ENCODE measurements at places on chromosomes 2 and 18.

DNA sequence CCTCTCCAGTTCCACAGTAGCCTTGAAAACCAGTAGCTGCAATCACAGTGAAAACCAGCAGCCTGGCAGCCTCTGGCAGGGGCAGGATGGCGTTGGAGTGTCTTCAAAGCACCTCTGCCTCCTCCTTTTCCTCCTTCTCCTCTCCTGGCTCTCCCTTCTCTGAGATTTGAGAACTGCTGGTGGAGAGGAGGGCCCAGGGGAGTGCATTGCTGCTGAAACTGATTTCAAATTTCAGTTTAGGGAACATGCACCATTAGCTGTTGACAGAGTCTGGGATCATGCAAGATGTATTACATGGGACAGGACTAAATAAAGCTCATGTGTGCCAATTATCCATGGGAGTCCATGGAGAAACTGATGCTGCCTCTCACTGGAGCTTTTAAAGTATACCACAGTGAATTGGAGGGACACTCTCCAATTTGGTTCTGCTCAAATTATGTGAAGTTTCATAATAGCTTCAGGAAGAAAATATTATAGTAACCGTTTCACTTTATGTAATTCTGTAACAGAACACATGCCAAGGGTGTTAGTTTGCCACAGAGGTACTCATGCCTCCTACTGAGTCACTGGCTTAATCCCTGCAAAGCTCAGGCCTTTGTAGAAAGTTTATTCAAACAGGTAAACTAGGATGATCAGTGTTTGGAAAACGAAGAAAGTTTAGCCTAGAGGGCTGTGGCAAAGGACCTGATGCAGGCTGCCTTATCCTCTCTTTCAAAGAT, 146.1 kb downstream of the PRPF40A start:
- DNase-seq, result no peak

DNA sequence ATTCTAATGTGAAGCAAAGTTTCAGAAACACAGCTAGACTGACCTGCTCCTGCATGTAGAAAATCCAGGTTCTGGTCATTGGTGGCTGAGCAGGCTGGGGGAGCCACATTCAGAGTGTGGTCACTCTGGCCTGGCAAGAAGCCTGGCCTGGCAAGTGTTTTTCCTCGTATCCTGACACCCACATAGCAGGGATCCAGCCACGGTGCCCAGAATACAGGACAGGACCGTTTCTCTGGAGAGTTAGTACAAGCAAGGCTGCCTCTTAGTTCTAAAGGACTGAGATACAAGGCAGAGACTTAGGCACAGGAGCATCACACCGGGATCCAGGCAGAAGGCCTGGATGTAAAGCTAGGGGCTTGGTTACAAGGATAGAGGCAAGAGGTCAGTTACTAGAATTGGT, 4.8 kb upstream of the LAMA1 start:
- no peak for DNase-seq

- DNase-seq, result no peak
These were observed 184.6 kb upstream of the BOD1L2 start for GRCh38 chr18:56962322-56962721.

- no peak for DNase-seq
These were observed 28.3 kb upstream of the EPHA4 start for GRCh38 chr2:221600388-221600787.

- DNase-seq, result no peak
These were observed 117.8 kb downstream of the ALK start for GRCh38 chr2:29803537-29803936.

- no peak for DNase-seq
These were observed 12.7 kb upstream of the DDX18 start for GRCh38 chr2:117801826-117802225.

DNA sequence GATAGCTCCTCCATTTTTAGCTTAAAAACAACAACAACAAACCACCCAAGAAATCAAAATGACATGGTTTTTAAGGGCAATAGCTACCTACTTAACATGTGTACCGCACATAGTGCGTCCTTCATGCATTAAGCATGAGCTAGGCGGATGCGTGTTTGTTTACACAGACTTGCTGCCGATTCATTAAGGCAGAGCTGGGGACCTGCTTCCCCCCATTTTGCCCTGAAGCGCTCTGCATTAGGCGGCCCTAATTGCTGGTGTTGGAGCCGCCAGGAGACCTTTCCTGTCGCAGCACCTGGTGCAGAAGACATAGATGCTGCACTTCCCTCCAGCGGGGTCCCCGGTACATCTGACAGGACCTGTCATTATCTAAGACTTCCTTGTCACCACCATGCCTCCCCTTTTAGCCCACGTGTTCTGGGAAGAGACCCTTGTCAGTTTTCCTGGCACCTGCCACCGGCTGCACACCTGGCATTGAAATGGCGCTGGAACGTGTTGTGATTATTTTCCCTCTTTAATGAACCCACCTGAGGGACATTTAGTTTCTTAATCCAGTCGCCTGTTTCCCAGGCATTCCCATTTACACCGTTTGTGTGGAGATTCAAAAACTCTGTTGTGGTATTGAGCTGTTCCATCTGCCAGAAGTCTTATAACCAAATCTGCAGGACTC, 261.1 kb upstream of the RAB12 start:
- no peak for DNase-seq

DNA sequence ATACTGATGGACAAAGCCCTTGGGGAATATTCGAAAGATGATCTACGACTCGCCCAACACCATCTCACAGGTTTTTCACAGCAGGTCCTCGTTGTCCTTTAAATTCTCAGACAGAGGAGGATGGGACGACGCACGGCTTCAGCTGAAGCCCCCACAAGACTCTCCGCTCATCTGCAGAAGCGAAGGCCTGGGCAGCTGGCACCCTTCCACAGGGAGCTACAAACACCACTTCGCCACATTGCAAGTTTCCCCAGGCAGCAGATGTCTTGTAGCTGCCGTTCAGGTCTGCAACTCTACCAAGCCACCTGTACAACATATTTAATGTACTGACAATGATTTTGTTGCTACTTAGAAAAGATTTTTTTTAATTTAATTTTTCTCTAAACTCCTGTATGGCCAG, 642.9 kb downstream of the ZEB2 start:
- no peak for DNase-seq

GRCh38 chr2:29242621-29243375, 127.6 kb downstream of the CLIP4 start:
- no peak for DNase-seq

GRCh38 chr18:79763407-79763806, 34.3 kb upstream of the KCNG2 start:
- DNase-seq, result no peak

DNA sequence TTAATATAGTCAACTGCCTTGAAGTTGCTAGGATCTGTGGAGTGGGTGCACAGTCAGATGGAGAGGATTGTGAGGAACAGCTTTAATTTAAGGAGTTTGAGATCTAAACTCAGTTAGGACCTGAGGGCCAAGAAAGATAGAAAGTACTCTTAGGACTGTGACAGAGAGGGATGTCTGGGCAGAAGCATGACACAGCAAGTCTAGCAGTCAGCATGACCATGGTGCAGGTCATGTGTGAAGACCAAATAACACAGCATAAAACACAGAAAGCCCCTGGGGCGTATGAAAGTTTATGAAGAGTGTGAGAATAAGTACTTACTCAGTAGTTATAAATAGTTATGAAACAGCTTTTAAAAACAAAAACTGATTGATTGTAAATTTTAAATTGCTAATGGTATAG, 107.2 kb downstream of the GALNT1 start:
- DNase-seq, result no peak

DNA sequence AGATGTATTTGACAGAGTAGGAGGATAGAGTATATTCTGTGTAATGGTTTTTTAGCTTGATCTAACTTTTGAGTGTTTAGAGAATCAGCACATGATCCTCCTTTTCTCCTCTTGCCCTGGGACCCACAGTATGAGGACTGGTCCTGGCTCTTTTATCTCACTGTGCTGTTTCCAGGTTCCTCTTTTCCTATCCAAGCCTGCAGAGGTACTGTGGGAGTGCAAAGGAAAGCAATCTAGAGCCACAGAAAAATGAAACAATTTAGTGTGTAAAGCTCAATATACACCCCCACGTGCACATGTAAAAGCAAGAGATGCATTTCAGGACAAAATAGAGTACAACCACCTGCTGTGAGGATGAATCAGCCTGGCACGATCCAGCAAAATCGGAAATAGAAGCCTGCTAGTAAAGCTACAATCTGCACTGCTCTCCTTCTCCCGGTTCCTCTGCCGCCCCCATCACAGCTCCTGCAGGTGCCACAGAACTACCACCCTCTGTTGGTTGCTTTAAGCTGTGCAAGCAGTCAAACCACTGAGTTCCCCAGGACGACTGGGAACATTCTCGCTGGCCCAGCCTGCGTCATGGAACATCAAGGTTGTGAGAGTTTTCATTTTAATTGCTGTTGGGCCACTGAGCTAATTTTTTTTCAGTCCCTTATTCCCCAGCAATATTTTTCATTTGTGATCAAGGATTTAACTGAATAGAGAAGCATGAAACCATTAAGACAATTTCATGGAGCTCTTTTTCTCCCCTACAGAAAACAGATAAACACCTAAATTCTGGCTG, 47.8 kb upstream of the MAPRE3 start:
- peak; percentile 79 for DNase-seq

- no peak for DNase-seq
These were observed 122.8 kb downstream of the TMEM18 start for GRCh38 chr2:554444-554843.

- DNase-seq, result peak; percentile 51
These were observed 37.2 kb upstream of the SLC8A1 start for GRCh38 chr2:40488927-40489677.

GRCh38 chr2:85134255-85134895, 1.2 kb downstream of the TCF7L1 start:
- peak; percentile 83 for DNase-seq

DNA sequence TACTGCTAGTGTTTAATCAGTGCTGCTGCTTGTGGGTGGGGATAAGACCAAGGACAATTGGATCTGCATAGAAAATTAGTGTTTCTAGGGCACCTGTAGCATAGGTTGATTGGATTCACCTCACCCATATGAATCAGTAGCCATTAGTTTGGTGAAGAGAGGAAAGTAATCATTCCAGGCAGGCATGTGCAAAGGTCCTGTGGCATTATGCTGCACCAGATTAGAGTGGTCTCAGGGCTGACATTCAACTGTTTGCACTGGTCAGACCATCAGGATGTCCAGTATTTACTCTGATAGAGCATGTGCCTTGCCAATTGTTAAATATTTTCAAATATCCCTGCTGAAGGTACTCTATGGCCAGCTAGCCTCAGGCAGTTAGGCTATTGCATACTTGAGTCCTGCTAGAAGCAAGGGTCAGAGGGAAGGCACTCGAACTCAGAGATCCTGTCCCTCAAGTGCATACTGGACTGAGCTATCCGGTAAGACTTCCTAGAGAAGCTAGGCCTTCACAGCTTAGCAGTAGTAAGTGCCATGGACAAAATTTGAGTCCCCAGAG, 64.7 kb downstream of the SKA1 start:
- no peak for DNase-seq

DNA sequence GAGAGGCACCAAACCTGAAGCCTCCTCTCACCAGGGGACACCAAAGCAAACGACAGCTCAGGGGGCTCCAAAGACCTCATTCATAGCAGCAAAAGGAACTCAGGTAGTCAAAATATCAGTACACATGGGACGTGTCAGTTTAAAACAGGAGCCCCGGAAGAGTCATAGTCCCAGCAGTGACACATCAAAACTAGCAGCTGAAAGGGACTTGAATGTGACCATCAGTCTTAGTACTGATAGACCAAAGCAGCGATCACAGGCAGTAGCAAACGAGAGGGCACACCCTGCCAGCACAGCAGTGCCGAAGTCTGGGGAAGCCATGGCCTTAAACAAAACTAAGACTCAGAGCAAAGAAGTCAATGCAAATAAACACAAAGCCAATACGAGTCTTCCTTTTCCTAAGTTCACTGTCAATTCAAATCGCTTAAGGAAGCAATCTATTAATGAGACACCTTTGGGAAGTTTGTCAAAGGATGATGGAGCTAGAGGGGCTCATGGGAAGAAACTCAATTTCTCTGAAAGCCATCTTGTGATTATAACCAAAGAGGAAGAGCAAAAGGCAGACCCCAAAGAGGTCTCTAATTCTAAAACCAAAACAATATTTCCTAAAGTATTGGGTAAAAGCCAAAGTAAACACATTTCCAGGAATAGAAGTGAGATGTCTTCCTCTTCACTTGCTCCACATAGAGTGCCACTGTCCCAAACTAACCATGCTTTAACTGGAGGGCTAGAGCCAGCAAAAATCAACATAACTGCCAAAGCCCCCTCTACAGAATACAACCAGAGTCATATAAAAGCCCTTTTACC, 1.2 kb downstream of the GALNT5 start:
- peak; percentile 36 for DNase-seq

- no peak for DNase-seq
These were observed 58.8 kb downstream of the PRKRA start for GRCh38 chr2:178392215-178392614.

DNA sequence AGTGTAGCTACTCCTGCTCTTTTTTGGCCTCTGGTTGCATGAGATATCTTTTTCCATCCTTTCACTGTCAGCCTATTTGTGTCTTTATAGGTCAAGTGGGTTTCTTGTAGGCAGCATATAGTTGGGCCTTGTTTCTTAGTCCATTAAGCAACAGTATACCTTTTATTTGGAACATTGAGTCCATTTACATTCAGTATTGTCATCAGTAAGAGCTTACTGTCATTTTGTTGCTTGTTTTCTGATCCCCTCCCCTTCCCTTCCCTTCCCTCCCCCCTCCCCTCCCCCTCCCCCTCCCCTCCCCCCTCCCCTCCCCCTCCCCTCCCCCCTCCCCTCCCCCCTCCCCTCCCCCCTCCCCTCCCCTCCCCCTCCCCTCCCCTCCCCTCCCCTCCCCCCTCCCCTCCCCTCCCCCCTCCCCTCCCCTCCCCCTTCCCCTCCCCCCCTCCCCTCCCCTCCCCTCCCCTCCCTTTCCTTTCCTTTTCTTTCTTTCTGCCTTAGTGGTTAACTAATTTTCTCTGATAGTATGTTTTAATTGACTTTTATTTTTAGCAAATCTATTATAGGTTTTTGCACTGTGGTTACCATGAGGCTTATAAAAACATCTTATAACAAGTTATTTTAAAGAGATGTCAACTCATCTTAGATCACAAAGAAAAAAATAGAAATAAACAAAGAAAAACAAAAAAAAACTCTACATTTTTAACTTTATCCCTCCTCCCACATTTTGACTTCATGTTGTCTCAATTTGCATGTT, 13.2 kb upstream of the DCDC2C start:
- DNase-seq, result no peak

DNA sequence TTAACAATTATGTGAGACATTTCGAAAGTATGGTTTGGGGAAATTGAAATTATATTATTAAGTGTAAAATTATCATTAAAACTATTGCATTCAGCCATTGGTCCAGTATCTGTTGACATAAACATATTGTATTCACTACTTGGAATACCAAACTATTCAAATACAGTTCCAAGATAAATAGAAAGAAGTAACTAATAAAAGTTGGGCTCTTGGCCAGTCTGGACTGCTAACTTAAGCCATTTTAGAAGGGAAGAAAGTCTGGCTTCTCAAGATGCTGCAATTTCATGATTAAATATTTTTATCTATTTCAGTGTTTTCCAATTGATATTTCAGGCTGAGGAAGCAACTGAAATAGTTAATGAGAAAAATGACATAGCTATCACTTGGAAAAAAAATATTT, 109.8 kb upstream of the CHRNA1 start:
- DNase-seq, result no peak
